ENCODE measurements at places on chromosomes 5 and 9. TPM values are rescaled to one million over a fixed set of nuclear protein-coding genes. Genes with fewer than 3 reads are reported as not detected.
A peak's percentile ranks its signal among the peaks of the same experiment; 100 is the strongest.

DNA sequence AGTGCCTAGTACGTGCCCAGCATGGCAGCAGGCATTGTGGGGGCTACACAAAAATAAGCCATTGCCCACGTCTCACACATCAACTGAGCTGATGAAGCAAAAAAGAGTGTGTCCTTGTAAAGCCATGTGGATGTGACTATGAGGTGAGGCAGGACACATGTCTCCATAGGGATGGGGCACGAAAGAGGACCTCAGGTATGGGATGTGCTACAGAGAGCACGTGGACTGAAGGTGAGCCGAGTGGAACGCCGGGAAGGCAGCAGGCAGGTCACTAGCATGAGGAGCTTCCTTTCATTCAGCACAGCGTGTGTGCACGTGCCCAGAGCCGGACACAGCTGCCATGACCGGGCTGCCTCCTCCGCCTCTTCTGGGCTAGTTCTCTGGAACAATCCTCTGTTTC is 429.8 kb downstream of the SPOCK1 start:
- no peak overlapping the region for H3K27ac ChIP-seq
- no peak for DNase-seq
- H3K36me3 ChIP-seq: no peaks in the 10 kb centered on the region
- no peaks in the 10 kb centered on the region for H3K27me3 ChIP-seq
- H3K4me3 ChIP-seq: no peak overlapping the region

GRCh38 chr5:134656690-134657089 is 8.1 kb downstream of the SEC24A start:
- H3K4me1 ChIP-seq: no peaks in the 10 kb centered on the region
- no peaks in the 10 kb centered on the region for H3K27me3 ChIP-seq
- H3K27ac ChIP-seq: no peak overlapping the region
- H3K36me3 ChIP-seq: peaks cover 23% of the 10 kb centered on the region

- peaks cover 70% of the 10 kb centered on the region for H3K4me1 ChIP-seq
- DNase-seq: no peak
- H3K4me3 ChIP-seq: no peak overlapping the region
- H3K27me3 ChIP-seq: no peaks in the 10 kb centered on the region
- no peak overlapping the region for H3K27ac ChIP-seq
These were observed 53.4 kb upstream of the TNFAIP8 start for GRCh38 chr5:119302449-119302848.

GRCh38 chr5:103474677-103475076 is 87.9 kb downstream of the NUDT12 start:
- no peak overlapping the region for H3K4me3 ChIP-seq
- H3K27ac ChIP-seq: no peak overlapping the region
- no peaks in the 10 kb centered on the region for H3K36me3 ChIP-seq
- H3K27me3 ChIP-seq: no peaks in the 10 kb centered on the region

GRCh38 chr5:2910401-2911175 is 159.1 kb upstream of the IRX2 start:
- no peaks in the 10 kb centered on the region for H3K36me3 ChIP-seq
- H3K4me1 ChIP-seq: no peaks in the 10 kb centered on the region
- no peak overlapping the region for H3K27ac ChIP-seq
- H3K4me3 ChIP-seq: no peak overlapping the region
- H3K27me3 ChIP-seq: no peaks in the 10 kb centered on the region

DNA sequence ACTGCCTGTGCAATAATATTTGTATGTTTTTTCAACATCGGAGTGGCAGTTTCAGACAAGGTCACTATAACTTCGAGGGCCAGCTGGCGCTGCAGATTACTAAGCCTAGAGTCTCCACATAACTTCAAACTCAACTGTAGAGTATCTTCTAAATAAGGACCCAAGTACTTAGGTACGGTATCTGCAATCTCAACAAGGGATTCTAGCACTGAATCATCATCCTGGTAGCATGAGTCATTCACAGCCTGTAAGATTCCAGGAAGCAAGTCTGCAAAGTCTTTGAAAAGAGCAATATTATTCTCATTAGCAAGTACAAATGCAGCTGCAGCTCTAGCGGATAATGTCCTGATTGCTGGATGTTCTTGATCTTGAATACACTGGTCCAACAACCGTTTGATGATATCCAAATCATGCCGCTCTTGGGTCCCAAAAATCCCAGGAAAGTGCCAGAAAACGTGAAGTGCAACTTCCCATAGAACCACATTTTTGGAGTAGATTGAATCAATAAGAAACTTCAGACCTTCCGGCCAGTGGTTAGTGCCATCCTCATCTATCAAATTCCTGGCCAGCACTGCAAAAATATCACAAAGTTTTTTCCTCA is 654 bp downstream of the RANBP6 start:
- peak; percentile 46 for DNase-seq
- H3K4me3 ChIP-seq: peak overlapping the region; percentile 99
- H3K27me3 ChIP-seq: no peaks in the 10 kb centered on the region
- H3K36me3 ChIP-seq: peaks cover 8% of the 10 kb centered on the region
- peaks cover 19% of the 10 kb centered on the region for H3K4me1 ChIP-seq
- peak overlapping the region; percentile 95 for H3K27ac ChIP-seq

DNA sequence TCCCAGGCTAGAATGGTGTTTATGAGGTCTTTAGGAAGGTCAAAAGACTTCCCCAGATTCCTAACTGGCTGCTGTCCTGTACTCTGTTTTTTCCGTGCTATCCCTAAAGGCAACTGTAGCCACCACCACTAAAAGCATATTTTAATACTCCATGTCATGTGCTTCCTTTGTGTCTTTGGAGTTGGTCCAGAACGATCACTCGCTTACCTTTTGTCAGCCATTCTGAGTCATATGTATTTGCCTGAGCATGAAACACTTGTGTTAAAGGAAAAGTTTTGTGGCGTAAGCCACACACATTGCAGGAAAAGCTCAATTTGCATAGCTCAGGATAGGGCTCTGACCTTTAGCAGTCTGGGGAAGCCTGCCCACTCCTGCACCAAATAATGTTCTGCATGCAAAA is 299.6 kb downstream of the NTRK2 start:
- no peak overlapping the region for H3K4me3 ChIP-seq
- no peaks in the 10 kb centered on the region for H3K4me1 ChIP-seq
- H3K36me3 ChIP-seq: no peaks in the 10 kb centered on the region
- H3K27ac ChIP-seq: no peak overlapping the region
- no peak for DNase-seq

DNA sequence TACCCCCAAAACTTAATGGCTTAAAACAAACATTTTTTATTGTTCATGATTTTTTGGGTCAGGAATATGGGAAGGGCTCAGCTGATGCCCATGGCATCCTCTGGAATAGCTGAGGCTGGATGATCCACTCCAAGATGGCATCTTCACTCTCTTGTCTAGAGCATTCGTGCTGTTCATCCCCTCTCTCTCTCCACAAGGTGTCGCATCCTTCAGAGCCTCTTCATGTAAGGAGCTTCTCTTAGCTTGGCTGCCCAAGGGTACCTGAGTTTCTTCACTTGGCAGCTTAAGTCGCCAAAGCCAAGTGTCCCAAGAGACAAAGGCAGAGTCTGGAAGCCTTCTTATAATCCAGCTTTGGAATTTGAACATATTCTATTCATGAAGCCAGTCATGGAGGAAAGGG is 294.7 kb downstream of the CHSY3 start:
- H3K27me3 ChIP-seq: no peaks in the 10 kb centered on the region
- H3K36me3 ChIP-seq: no peaks in the 10 kb centered on the region
- H3K4me1 ChIP-seq: no peaks in the 10 kb centered on the region
- H3K27ac ChIP-seq: no peak overlapping the region
- no peak for DNase-seq

SMIM33 gene
- polyA plus RNA-seq: not detected
